ENCODE measurements at places on chromosomes 2 and 18. TPM values are rescaled to one million over a fixed set of nuclear protein-coding genes. Genes with fewer than 3 reads are reported as not detected.

- no peak overlapping the region for H3K4me3 ChIP-seq
- H3K36me3 ChIP-seq: no peaks in the 10 kb centered on the region
- H3K27ac ChIP-seq: peak overlapping the region; percentile 52
Measured at GRCh38 chr2:20594957-20595356, 55.9 kb downstream of the HS1BP3 start.

DNA sequence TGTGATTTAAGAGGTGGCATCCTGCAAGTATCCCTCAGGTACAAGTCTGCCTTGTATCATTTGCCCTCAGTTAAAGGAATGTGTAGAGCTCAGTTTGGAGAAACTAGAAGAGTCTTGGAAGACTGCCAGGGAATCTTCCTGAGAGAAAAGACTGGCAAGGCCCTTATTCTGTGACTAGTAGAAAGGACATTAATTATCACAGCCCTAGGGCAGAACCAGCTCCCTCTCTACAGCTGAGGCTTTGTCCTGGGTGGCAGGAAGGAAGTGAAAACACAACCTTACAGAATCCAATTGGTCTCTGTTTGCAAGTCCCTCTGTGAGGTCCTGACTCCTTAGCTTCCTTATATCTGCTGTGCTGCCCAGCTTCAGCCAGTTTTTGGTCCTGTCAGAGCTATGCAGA, 385.9 kb upstream of the CYRIA start:
- H3K36me3 ChIP-seq: no peaks in the 10 kb centered on the region
- DNase-seq: no peak
- no peaks in the 10 kb centered on the region for H3K4me1 ChIP-seq
- no peak overlapping the region for H3K4me3 ChIP-seq
- H3K27me3 ChIP-seq: no peaks in the 10 kb centered on the region

DNA sequence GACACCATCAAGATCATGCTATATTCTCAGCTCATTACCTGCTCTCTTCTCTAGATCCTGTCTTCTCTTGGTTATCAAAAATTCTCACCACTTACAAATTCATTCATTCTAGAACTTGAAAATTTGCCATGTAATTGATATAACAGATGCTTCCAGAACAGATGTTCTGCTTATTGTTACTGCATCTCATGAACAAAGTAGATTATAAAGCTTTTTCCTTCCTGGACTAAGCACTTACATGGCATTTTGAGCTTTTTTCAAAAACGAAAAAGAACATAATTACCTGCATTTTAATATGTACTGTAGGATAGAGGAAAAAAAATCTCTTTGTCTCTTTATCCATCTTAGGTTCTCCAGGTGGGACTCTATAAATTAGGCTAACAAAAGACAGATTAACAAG, 79.6 kb upstream of the CREB1 start:
- peaks cover 3% of the 10 kb centered on the region for H3K27me3 ChIP-seq
- no peak overlapping the region for H3K4me3 ChIP-seq
- H3K4me1 ChIP-seq: no peaks in the 10 kb centered on the region

GRCh38 chr2:143617803-143618415, 488.7 kb downstream of the ARHGAP15 start:
- H3K36me3 ChIP-seq: no peaks in the 10 kb centered on the region
- no peak overlapping the region for H3K4me3 ChIP-seq
- peaks cover 3% of the 10 kb centered on the region for H3K4me1 ChIP-seq

- no peak overlapping the region for H3K4me3 ChIP-seq
- H3K27ac ChIP-seq: no peak overlapping the region
- H3K36me3 ChIP-seq: no peaks in the 10 kb centered on the region
- DNase-seq: no peak
Measured at GRCh38 chr18:52615321-52615720, 275.3 kb downstream of the DCC start.

DNA sequence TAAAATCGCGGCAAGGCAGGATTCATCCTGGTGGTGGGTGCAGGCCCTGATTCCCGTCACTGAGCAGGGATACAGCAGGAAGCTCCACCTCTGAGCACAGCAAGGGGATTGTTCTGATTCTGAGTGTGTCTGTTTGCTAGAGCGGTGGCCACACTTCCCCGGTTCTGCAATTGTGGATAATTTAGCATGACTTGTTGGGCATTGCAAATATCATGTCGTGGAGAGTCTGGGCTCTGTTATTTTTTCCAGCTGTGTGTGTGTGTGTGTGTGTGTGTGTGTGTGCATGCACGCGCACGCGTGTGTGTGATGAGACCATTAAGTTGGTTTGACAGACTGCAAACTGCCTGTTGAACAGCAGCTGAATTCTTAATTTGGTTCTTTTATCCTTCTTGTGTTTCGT, 4.1 kb upstream of the TMEM18 start:
- no peaks in the 10 kb centered on the region for H3K4me1 ChIP-seq
- no peaks in the 10 kb centered on the region for H3K36me3 ChIP-seq
- H3K27ac ChIP-seq: no peak overlapping the region
- peak; percentile 51 for DNase-seq
- no peak overlapping the region for H3K4me3 ChIP-seq

GRCh38 chr2:8101614-8102277, 580.1 kb upstream of the ID2 start:
- H3K27me3 ChIP-seq: no peaks in the 10 kb centered on the region
- no peak for DNase-seq
- no peak overlapping the region for H3K4me3 ChIP-seq

DNA sequence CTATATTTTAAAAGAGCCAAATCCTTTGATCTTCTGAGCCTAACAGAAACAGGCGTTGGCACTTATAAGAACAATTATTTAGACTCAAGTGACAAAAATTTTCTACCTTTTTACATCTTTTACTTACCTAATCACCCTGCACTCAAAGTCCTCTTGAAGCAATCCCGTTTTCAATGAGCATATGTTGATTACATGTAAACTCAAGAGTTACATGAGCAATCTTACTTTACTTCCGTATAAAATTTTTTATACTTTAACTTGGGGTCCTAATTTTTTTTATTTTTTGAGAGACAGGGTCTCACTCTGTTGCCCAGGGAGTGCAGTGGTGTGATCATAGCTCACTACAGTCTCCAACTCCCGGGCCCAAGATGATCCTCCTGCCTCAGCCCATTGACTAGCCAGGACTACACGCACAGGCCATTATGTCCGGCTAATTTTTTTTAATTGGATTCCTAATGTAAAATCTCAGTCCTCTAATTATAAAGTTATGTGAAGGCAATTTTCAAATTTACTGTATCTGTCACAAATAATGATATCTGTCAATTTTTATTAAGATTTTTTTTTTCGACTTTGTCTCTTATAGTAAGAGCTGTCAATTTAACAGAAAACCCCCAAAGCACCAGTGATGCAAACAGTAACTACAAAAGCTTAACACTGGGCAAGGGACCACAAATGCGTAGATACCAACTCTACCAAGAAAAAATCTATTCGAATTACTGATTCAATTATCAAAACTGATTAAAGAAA, 19.1 kb upstream of the STPG4 start:
- H3K27me3 ChIP-seq: no peaks in the 10 kb centered on the region
- peaks cover 6% of the 10 kb centered on the region for H3K36me3 ChIP-seq

- H3K4me1 ChIP-seq: no peaks in the 10 kb centered on the region
- H3K36me3 ChIP-seq: peaks cover 4% of the 10 kb centered on the region
- no peak for DNase-seq
Measured at GRCh38 chr2:53768242-53768542, 588 bp downstream of the CHAC2 start.

DNA sequence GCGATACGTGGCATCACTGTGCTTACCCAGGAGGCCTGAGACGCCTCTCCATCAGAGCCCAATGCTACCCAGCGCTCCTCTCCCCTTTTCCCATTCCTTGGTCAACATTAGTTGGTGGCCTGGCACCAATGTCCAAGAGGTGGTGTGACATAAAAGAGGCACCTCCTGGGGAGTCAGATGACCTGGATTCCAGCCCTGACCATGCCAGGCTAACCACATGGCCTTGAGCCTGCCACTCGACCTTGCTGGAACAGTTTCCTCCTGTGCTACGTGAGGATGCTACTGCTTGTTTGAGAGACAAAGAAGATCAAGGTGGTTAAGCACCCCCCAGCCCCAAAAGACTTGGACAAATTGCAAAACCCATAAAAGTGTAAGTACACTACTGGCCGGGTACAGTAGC, 76.6 kb downstream of the INPP4A start:
- H3K36me3 ChIP-seq: no peaks in the 10 kb centered on the region
- H3K27me3 ChIP-seq: no peaks in the 10 kb centered on the region
- H3K27ac ChIP-seq: no peak overlapping the region
- DNase-seq: no peak
- H3K4me3 ChIP-seq: no peak overlapping the region

GRCh38 chr2:201964631-201965206, 68.9 kb upstream of the FZD7 start:
- no peak overlapping the region for H3K4me3 ChIP-seq
- H3K27ac ChIP-seq: no peak overlapping the region
- no peaks in the 10 kb centered on the region for H3K36me3 ChIP-seq
- H3K4me1 ChIP-seq: peaks cover 16% of the 10 kb centered on the region

- DNase-seq: peak; percentile 11
- peaks cover 6% of the 10 kb centered on the region for H3K4me1 ChIP-seq
- no peak overlapping the region for H3K4me3 ChIP-seq
- no peak overlapping the region for H3K27ac ChIP-seq
Measured at GRCh38 chr2:95347681-95348608, 50.8 kb downstream of the KCNIP3 start.

GRCh38 chr18:55777666-55778304, 189.8 kb upstream of the TCF4 start:
- peaks cover 7% of the 10 kb centered on the region for H3K4me1 ChIP-seq
- no peaks in the 10 kb centered on the region for H3K36me3 ChIP-seq
- no peaks in the 10 kb centered on the region for H3K27me3 ChIP-seq

GRCh38 chr2:179233626-179234430, 30.8 kb downstream of the SESTD1 start:
- H3K27ac ChIP-seq: peak overlapping the region; percentile 4
- DNase-seq: no peak
- peaks cover 5% of the 10 kb centered on the region for H3K4me1 ChIP-seq
- no peaks in the 10 kb centered on the region for H3K36me3 ChIP-seq

GRCh38 chr2:69306822-69307578, 80.0 kb downstream of the GFPT1 start:
- peak overlapping the region; percentile 27 for H3K4me3 ChIP-seq
- H3K27me3 ChIP-seq: peaks cover 20% of the 10 kb centered on the region
- no peak overlapping the region for H3K27ac ChIP-seq
- peak; percentile 92 for DNase-seq
- peaks cover 8% of the 10 kb centered on the region for H3K4me1 ChIP-seq

DNA sequence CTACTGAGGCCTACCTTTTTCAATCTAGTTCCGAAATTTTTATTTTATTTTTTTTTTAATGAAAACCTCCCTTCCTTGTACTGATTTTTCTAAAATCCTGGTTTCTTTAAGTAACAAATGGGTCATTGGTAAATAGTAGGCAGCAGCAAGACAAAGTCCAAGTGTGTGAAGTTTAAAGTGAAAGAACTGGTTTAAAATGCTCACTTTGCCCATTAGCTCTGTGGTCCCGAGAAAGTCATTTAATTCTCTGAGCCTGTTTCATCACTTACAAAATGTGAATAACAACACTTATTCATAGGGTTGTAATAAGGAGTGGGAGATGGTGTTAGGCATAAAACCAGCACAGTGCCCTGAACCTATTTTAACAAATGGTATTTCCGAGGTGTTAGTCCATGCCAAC, 426.2 kb downstream of the ERBB4 start:
- no peaks in the 10 kb centered on the region for H3K36me3 ChIP-seq
- DNase-seq: no peak
- no peaks in the 10 kb centered on the region for H3K27me3 ChIP-seq
- no peak overlapping the region for H3K4me3 ChIP-seq
- H3K27ac ChIP-seq: no peak overlapping the region

- H3K4me3 ChIP-seq: no peak overlapping the region
- H3K4me1 ChIP-seq: peaks cover 14% of the 10 kb centered on the region
- H3K27me3 ChIP-seq: no peaks in the 10 kb centered on the region
- no peaks in the 10 kb centered on the region for H3K36me3 ChIP-seq
Measured at GRCh38 chr2:120538691-120539423, 192.9 kb downstream of the INHBB start.

GRCh38 chr18:49022311-49023161, 71.8 kb upstream of the SMAD7 start:
- no peak overlapping the region for H3K27ac ChIP-seq
- no peaks in the 10 kb centered on the region for H3K4me1 ChIP-seq
- no peak overlapping the region for H3K4me3 ChIP-seq
- no peaks in the 10 kb centered on the region for H3K36me3 ChIP-seq
- peak; percentile 9 for DNase-seq
- no peaks in the 10 kb centered on the region for H3K27me3 ChIP-seq

DNA sequence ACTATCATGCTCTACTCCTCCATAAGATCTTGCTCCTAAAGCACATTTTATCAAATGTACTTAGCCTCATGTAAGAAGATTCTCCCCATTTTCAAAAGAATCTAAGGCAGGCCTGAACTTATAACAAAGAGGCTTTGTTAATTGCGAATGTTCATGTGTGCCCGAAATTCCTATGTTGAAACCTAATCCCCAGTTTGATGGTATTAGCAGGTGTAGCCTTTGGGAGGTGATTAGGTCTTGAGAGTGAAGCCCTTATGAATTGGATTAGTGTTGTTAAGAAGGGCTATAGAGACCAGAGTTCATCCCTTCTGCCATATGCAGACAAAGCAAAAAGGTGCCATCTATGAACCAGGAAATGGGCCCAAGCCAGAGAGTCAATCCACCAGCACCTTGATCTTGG, 234.5 kb downstream of the PAX3 start:
- peaks cover 6% of the 10 kb centered on the region for H3K27me3 ChIP-seq
- H3K27ac ChIP-seq: no peak overlapping the region
- no peaks in the 10 kb centered on the region for H3K4me1 ChIP-seq
- DNase-seq: no peak
- H3K4me3 ChIP-seq: no peak overlapping the region

- peaks cover 12% of the 10 kb centered on the region for H3K4me1 ChIP-seq
- H3K27ac ChIP-seq: no peak overlapping the region
- peak; percentile 86 for DNase-seq
Measured at GRCh38 chr2:238929242-238930081, 81.6 kb downstream of the TWIST2 start.

GRCh38 chr2:120691410-120691809, 44.3 kb upstream of the GLI2 start:
- H3K27me3 ChIP-seq: peaks cover 6% of the 10 kb centered on the region
- DNase-seq: no peak
- no peak overlapping the region for H3K27ac ChIP-seq
- no peak overlapping the region for H3K4me3 ChIP-seq
- H3K4me1 ChIP-seq: no peaks in the 10 kb centered on the region

DNA sequence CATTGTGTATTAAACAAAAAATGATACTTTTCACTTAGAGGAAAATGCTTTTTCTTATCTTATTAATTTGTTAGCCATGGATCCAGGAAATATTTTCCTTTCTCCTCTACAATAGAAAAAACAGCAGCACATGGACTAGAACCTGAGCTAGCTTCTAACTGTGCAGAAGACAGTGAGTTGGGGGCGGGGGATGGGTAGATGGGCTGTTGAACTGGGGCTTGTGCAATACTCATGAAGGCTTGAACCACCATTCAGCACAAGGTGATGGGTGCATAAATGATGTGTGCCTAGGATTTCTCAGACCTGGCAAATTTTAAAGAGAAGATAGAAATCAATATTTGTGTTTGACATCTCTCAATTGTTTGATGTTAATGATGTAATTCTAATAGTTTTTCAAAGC, 42.0 kb downstream of the COL5A2 start:
- no peak for DNase-seq
- H3K36me3 ChIP-seq: no peaks in the 10 kb centered on the region
- no peaks in the 10 kb centered on the region for H3K27me3 ChIP-seq
- no peak overlapping the region for H3K27ac ChIP-seq
- no peak overlapping the region for H3K4me3 ChIP-seq
- no peaks in the 10 kb centered on the region for H3K4me1 ChIP-seq

Gene CCDC85A
- 1.7 TPM for polyA plus RNA-seq

Gene TEKT4
- 0.96 TPM for polyA plus RNA-seq

Gene FOXD4L1
- 0.28 TPM for polyA plus RNA-seq

Gene GALR1
- under 0.01 TPM for polyA plus RNA-seq

Gene CDH7
- polyA plus RNA-seq: 0.07 TPM

Gene AGXT
- polyA plus RNA-seq: 0.05 TPM

Gene PID1
- polyA plus RNA-seq: 17.0 TPM

Gene SERPINB7
- polyA plus RNA-seq: 1.6 TPM

Gene MBP
- 15.6 TPM for polyA plus RNA-seq

Gene DIPK1C
- polyA plus RNA-seq: not detected

Gene POTEE
- polyA plus RNA-seq: not detected

Gene ARL6IP6
- polyA plus RNA-seq: 7.5 TPM
